ENCODE measurements at places on chromosomes 3 and 15. TPM values are rescaled to one million over a fixed set of nuclear protein-coding genes. Genes with fewer than 3 reads are reported as not detected.

DNA sequence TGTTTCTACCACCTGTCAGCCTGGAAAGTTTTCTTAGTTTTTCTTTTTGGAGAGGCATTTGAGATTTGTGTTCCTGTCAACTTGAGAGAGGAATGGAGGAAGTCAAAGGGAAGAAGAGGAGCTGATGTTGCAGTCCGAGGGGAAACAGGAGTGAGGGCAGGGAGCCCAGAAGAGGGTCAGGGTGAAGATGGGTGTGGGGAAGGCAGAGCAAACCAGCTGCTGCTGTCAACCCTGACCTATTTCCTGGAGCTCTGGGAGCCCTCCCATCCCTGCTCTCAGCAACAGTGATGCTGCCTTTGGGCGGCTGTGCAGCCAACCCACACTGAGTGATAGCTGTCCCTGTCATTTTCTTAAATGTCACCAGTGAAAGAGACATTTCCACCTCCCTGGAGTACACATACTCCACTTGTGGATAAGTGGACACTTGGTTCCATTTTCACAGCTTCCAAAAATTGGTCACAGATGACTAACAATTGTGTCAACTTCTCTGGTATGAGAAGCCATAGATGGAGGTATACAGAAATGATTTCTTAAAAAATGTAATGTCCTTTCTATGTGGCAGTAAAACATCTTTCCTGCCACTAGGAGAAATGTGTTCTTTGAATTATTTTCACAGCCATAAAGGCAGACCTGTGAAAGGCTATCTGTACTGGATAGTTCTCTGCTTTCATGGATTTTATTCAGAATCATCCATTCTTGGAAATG, 556.3 kb upstream of the TBL1XR1 start:
- H3K27me3 ChIP-seq = no peaks in the 10 kb centered on the region
- no peak overlapping the region for H3K27ac ChIP-seq
- H3K36me3 ChIP-seq = no peaks in the 10 kb centered on the region
- DNase-seq = no peak

DNA sequence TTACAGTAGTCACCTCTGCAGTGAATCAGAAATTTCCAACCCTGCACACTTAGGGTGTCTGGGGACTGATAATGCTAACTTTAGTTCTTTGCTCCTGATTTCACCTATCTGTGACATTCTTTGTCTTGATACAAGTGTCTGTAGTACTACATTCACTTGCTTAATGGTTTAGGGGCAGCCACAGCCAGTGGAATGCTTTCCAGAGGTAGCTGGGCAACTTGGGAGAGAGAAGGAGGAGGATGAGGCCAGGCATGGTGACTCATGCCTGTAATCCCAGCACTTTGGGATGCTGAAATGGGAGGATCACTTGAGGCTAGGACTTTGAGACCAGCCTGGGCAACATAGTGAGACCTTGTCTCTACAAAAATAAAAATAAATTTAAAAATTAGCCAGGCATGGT, 8.5 kb downstream of the BAHD1 start:
- H3K4me3 ChIP-seq = no peak overlapping the region
- H3K4me1 ChIP-seq = peaks cover 55% of the 10 kb centered on the region
- no peak overlapping the region for H3K27ac ChIP-seq
- no peak for DNase-seq
- H3K27me3 ChIP-seq = no peaks in the 10 kb centered on the region

The GOLGA6L4 gene
- 2.4 TPM for total RNA-seq

- peaks cover 2% of the 10 kb centered on the region for H3K4me1 ChIP-seq
- no peaks in the 10 kb centered on the region for H3K36me3 ChIP-seq
- DNase-seq = no peak
- no peak overlapping the region for H3K4me3 ChIP-seq
- no peak overlapping the region for H3K27ac ChIP-seq
Measured at GRCh38 chr3:87975716-87976115, 83.1 kb downstream of the CGGBP1 start.

The SCAMP5 gene
- total RNA-seq = 1.1 TPM

GRCh38 chr3:102525624-102526023, 90.8 kb downstream of the ZPLD1 start:
- no peaks in the 10 kb centered on the region for H3K4me1 ChIP-seq
- DNase-seq = no peak
- no peak overlapping the region for H3K4me3 ChIP-seq
- H3K36me3 ChIP-seq = no peaks in the 10 kb centered on the region
- H3K27me3 ChIP-seq = peaks cover 3% of the 10 kb centered on the region
- H3K27ac ChIP-seq = no peak overlapping the region

The RLBP1 gene
- not detected for total RNA-seq

DNA sequence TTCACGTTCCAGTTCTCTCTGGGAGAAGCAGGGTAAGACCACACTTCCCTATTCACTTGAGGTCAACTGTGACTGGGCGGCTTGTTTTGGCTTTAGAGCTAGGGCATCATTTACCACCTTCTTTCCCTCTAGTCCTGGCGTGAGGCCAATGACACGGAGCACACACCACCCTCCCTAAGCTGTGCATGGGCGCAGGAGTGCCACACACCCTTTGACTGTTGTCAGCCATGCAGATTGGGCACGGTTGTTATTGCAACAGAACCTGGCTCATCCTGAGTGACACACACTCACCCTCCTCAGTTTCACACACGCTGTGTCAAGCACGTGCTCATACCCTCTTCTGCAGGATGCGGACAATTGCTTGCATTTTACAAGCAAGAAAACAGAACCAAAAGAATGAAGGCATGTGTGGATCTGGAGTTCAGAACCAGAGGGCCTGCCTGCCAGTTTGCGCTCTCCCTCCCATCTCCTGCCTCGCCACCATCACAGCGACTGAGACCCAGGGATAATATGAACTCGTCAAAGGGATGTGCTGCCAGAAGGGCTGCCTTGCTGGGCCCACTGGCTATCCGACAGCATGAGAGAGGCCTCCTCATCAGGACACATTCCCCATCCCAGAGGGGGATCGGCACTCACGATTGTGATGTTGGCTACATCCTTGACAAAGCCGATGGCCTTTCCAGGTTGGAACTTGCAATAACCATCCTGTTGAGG, 17.6 kb downstream of the CTSH start:
- no peak overlapping the region for H3K4me3 ChIP-seq
- no peaks in the 10 kb centered on the region for H3K4me1 ChIP-seq
- no peak overlapping the region for H3K27ac ChIP-seq
- DNase-seq = no peak
- H3K27me3 ChIP-seq = no peaks in the 10 kb centered on the region

DNA sequence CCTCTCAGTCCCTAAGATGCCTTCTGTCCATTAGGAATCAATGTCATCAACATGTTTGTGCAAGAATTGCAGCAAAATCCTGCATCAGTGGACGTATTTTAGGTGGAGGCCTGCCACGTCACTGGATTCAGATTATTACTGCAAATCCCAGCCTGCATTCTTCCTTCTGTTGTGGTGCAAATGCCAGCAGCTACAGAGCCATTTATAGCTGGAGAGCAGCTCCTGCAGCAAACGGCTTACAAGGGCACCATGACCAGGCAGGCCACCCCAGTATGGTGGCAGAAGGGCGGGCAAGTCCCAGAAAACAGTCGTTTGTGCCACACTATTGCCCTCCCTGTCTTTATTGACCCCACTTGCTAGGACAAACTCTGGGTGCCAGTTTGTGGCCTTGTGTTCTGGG, 74.7 kb downstream of the SNRK start:
- no peak for DNase-seq
- H3K4me1 ChIP-seq = peaks cover 2% of the 10 kb centered on the region
- H3K36me3 ChIP-seq = peaks cover 13% of the 10 kb centered on the region

GRCh38 chr15:82799183-82799841, 6.6 kb downstream of the FSD2 start:
- no peak overlapping the region for H3K4me3 ChIP-seq
- peaks cover 19% of the 10 kb centered on the region for H3K27me3 ChIP-seq
- H3K36me3 ChIP-seq = no peaks in the 10 kb centered on the region
- DNase-seq = no peak
- H3K4me1 ChIP-seq = no peaks in the 10 kb centered on the region

DNA sequence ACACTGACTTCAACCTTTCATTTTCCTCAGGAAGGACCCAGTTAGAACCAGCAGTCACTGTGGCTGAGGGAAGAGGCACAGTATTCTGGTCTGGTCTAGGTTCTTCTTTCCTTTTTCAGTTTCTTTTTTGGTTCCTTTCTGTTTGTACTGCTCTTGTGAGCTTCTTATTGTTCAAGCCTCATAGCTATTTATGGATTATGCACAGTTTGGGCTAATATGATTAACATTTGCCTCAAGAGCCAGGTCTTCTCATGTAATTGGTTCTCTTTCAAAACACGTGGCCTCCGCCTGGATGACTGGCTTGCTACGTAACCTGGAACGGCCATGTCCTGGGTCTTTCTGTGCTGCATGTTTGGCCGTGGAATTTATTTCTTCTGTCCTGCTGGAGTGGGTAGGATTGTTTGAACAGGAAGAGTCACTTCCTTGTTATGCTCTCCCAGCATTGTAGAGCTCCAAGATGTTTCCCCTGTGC, 43.3 kb downstream of the RBMS3 start:
- peaks cover 2% of the 10 kb centered on the region for H3K4me1 ChIP-seq
- no peaks in the 10 kb centered on the region for H3K27me3 ChIP-seq
- no peak for DNase-seq
- no peaks in the 10 kb centered on the region for H3K36me3 ChIP-seq

The THBS1 gene
- 1.2 TPM for total RNA-seq

The ZWILCH gene
- 37.2 TPM for total RNA-seq

DNA sequence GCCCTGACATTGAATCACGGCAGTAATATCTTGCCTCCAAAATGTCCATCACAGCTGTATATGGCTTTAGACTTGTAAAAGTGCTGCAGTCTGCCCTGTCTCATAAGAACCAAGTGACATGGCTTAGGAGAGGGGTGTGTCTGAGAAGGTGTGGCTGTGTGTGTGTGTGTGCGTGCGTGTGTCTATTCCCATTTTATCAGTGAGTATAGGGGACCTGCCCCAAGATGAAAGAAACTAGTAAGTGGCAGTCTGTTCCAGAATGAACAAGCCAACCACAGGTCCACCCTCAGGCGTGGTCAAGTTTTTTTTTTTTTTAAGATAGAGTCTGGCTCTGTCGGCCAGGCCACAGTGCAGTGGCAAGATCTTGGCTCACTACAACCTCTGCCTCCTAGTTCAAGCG, 5.6 kb upstream of the RHOV start:
- no peak overlapping the region for H3K27ac ChIP-seq
- DNase-seq = no peak
- H3K4me1 ChIP-seq = peaks cover 21% of the 10 kb centered on the region
- peaks cover 10% of the 10 kb centered on the region for H3K27me3 ChIP-seq
- H3K4me3 ChIP-seq = no peak overlapping the region
- no peaks in the 10 kb centered on the region for H3K36me3 ChIP-seq

GRCh38 chr3:38030126-38031021, 932 bp upstream of the PLCD1 start:
- peak overlapping the region; percentile 8 for H3K4me3 ChIP-seq
- no peak for DNase-seq
- H3K36me3 ChIP-seq = no peaks in the 10 kb centered on the region
- peaks cover 19% of the 10 kb centered on the region for H3K4me1 ChIP-seq
- peaks cover 42% of the 10 kb centered on the region for H3K27me3 ChIP-seq

The HIGD2B gene
- not detected for total RNA-seq

GRCh38 chr3:154819491-154819890, 260.6 kb upstream of the MME start:
- H3K27ac ChIP-seq = no peak overlapping the region
- H3K4me1 ChIP-seq = no peaks in the 10 kb centered on the region
- DNase-seq = no peak
- H3K36me3 ChIP-seq = no peaks in the 10 kb centered on the region
- H3K4me3 ChIP-seq = no peak overlapping the region

DNA sequence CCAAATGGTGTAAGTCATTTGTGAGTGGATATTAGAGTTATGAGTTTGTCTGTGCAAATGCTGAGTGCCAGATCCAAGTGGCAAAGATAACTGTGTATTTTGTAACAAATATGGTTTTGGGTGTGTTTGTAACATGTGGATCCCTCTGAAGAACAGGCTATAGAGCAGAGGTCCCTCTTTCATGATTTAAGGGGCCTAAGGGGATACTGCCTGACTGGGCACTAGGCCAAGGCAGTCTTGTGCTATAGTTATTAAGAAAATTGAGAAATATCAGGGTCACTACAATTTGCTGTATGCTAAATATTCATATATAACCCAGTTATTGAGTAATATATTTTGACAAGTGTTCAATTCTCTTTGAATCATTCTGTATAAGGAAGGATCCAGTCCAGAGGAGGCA, 555.6 kb upstream of the RGMA start:
- H3K36me3 ChIP-seq = no peaks in the 10 kb centered on the region
- no peak overlapping the region for H3K27ac ChIP-seq
- no peak for DNase-seq
- no peaks in the 10 kb centered on the region for H3K4me1 ChIP-seq
- H3K4me3 ChIP-seq = no peak overlapping the region

DNA sequence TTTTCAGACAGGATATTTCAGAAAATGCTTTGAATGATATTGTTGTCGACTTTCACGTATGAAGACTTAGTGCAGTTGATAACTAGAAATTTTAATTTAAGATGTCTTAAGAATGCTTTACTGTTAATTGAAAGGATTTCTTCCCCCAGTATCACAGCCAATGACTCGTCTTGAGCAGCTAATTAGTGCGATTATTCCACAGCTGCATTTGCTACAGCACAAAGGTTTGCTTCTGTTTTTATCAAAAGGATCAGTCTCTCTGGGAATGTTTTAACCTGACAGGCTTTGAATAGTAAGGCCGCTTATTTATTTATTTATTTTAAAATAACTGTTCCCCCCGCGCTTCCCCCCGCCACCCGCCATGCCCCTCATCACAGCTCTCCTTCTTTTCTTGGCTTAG, 123.5 kb upstream of the SAMMSON start:
- H3K36me3 ChIP-seq = no peaks in the 10 kb centered on the region
- H3K27ac ChIP-seq = no peak overlapping the region
- no peaks in the 10 kb centered on the region for H3K27me3 ChIP-seq
- no peaks in the 10 kb centered on the region for H3K4me1 ChIP-seq
- no peak for DNase-seq

DNA sequence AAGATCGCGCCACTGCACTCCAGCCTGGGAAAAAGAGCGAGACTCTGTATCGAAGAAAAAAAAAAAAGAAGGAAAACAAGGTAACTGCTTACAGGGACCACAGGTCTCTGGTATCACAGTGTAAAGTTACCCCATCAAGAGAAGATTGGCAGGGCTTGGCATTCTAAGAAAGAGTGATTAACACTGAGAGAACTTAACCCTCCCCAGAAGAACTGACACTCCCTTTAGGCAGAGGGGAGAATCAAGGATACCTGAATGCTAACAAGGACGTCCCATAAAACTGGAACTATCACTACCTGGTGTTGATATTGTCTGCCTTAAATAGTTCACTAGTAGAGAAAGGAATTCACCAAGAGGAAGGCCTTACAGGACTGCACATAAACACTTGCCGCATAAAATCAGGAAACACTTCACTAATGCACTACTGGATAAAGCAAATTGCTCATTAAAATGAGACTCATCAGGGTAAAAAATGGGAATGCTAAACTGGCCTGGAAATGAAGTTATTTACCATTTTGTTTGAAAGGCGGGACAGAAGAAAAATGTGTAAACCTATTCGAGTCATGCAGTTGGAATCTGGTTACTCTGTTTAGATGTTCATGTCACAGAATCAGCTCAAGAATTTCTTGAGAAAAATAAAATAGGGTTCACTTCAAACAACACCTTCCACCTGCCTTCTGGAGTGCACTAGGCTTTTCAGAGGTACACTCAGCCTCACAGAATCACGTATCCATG, 121.6 kb downstream of the FOXP1 start:
- no peak for DNase-seq
- H3K27ac ChIP-seq = peak overlapping the region; percentile 2
- peaks cover 15% of the 10 kb centered on the region for H3K36me3 ChIP-seq
- H3K4me1 ChIP-seq = peaks cover 43% of the 10 kb centered on the region
